ENCODE measurements at places on chromosomes 3 and 15. TPM values are rescaled to one million over a fixed set of nuclear protein-coding genes. Genes with fewer than 3 reads are reported as not detected.

DNA sequence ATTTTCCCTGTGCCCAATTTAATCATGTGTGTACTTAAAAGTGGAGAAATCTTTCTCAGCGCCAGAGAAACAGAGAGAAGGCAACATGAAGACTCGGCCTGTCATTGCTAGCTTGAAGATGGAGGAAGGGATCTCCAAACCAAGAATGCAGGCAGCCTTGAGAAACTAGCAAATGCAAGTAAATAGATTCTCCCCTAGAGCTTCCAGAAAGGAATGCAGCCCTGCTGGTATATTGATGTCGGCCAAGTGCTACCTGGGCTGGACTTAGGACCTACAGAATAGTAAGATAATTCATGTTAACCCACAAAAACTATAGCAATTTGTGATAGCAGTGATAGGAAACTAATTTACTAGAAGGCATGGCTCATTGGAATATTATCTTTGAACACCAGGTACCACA, 150.9 kb upstream of the ABI3BP start:
- DNase-seq, result no peak

The NEK10 gene
- total RNA-seq, result 1.9 TPM

DNA sequence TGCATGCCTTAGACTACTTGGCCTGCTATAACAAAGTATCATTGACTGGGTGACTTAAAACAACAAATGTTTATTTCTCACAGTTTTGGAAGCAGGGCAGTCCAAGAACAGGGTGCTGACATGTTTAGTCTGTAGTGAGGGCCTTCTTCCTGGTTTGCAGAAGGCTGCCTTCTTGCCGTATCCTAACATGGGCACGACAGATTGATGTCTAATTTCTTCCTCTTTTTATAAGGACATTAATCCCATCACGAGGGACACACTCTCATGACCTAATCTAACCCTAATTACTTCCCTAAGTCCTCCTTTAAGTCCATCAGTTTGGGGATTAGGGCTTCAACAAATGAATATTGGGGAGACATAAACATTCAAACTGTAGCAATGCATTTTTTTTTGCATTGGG, 10.9 kb upstream of the GOLGA8B start:
- no peak for DNase-seq

DNA sequence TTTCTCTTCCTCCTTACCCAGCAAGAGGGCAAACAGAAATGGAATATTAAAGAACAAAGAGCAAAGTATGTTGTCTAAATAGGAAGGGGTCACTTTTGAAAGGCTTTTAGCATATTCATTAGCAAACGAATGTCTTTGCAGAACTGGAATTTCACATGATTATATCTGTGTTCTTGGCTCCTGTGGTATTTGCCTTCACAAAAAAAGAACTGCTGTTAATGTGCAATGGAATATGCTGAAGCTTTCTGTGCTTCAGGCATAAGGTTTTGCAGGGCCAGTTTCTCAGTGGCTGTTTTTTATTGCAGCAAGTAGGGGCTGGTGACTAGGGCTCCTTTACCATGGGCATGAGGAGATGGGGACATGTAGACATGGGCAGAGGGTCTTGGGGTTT, 173.4 kb downstream of the USP13 start:
- DNase-seq, result no peak

The LYSMD2 gene
- total RNA-seq, result 2.2 TPM

DNA sequence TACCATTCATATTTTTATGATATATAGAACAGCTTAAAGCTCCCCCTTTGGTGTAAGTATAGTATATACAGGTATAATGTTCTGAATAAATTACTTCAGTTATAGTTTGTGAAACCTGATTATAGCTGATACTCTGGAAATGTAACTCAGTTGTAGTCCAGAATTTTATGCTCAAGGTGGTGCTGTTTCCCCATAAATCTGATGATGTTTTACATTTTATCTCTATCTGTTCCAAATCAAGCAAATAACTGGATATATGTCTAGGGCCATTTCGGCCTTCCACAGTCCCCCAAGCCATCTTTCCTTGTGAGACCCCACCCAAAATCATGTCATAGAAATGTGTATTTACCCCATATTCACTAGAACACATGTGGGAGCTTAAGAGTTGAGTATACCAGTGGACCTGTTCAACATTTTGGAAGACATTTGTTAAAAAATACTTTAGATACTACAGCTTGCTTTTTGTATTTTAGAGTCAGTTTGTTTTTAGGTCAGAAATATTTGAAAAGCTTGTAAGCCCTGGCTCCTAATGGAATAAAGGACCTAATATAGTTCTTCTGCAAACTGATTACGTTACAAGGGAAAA, 107.1 kb downstream of the ATG7 start:
- DNase-seq, result no peak

GRCh38 chr15:96544162-96544756, 213.8 kb downstream of the NR2F2 start:
- no peak for DNase-seq

The ST3GAL6 gene
- total RNA-seq, result 2.7 TPM

DNA sequence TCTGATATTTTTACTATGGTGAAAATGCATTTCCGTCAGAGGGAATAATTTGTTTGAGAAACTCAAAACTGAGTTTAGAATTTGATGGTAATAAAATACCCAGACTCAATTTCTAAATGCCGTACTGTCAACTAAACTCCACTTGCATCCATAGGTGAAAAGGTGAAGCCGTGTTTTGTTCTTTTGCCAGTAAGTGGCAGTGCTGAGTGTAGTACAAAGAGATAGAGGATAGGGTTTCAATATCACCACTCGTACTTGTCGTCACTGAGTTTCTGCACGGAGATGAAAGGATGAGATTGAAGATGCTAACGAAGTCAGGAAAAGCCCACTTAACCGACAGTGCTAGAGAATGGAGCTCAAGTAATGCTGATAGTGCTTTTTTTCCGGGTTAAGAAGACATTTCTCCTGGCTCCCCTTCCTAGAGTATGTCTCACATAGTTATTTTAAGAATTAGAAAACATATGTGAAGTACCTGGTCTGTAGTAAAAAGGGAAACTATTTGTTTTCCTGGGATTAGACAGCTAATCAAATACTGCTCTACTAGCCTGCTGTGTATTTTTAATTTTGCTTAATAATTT, 345.1 kb downstream of the IL5RA start:
- DNase-seq, result no peak

The CCR2 gene
- 4.6 TPM for total RNA-seq

GRCh38 chr15:29043736-29044502, 158.1 kb downstream of the APBA2 start:
- DNase-seq, result no peak

GRCh38 chr3:176055836-176056235, 1141.4 kb downstream of the TBL1XR1 start:
- no peak for DNase-seq

The TNFAIP8L3 gene
- total RNA-seq, result 6.8 TPM

The ARRDC4 gene
- 35.9 TPM for total RNA-seq

The MED12L gene
- total RNA-seq, result 8.6 TPM

Data from transverse colon (tissue), 4 donors.